ENCODE measurements at places on chromosomes 3 and 15. TPM values are rescaled to one million over a fixed set of nuclear protein-coding genes. Genes with fewer than 3 reads are reported as not detected.

GRCh38 chr3:122105626-122106025 is 50.5 kb downstream of the CD86 start:
- DNase-seq: peak; percentile 4

GRCh38 chr15:27936164-27936563 is 163.0 kb downstream of the OCA2 start:
- no peak for DNase-seq

Gene CPNE4
- polyA plus RNA-seq: not detected

DNA sequence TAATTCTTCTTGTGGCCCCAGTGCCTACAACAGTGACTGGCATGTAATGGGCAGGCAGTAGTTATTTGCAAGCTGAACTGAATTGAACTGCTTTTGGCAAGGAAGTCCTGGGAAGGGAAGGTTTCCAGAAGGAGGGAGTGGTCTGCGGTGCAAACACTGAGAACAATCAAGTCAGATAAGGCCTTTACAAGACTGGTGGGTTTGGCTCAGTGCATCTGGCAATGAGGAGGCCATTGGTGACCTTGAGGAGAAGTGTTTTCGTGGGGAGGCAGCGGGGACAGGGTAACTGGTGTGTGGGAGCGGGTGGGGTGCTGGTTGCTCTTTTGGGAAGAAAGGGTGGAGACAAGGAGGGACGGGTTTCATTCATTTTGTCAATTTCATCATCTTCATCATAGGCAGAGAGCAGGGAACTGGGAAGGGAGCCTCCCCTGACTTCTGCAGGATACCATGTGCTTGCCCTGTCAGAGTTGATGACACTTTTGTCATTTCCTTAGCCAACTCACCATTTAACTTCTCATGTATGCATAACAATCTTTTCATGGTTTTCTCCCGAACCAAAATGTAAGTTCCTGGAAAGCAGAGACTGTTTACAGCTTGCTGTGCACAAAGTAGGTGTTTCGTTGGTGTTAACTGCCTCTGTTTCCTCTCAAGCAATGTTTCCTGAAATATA is 8.4 kb upstream of the EHD4 start:
- no peak for DNase-seq

- no peak for DNase-seq
Measured at GRCh38 chr15:77807115-77807514, 174.4 kb upstream of the LINGO1 start.

GRCh38 chr3:182913889-182914288 is 66.4 kb downstream of the DCUN1D1 start:
- no peak for DNase-seq

Gene PRSS50
- polyA plus RNA-seq: not detected

GRCh38 chr15:80970018-80970657 is 19.5 kb downstream of the MESD start:
- DNase-seq: peak; percentile 54

GRCh38 chr3:26246901-26247300 is 375.7 kb upstream of the LRRC3B start:
- no peak for DNase-seq

DNA sequence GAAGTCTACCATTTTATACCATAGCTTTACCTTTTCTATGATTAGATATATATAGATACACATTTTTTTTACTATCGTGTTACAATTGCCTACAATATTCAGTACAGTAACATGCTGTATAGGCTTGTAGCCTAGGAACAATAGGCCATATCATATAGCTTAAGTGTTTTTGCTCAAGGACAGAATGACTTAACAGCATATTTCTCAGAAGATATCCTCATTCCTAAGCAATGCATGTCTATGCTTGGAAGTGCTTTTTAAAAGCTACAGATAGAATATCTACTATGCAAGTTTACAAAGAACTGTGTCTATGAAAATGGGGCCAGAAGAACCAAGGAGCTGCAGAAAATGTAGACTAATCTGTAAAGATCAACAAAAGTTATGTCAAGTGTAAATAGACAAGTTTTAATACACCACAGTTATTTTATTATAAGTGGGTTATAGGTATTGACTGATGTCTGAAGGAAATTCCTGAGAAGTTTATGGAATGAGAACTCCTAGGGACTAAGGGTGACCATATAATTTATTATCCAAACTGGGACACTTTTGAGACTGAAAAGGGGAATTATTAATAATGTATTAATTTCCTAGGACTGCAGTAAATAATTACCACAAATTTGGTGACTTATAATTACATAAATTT is 138.7 kb upstream of the TGFBR2 start:
- peak; percentile 61 for DNase-seq

Gene DNAJB11
- 48.6 TPM for polyA plus RNA-seq

All from IMR-90 (cell line).